Hematopoietic multipotent progenitor cell treated with erythropoietin and hydrocortisone succinate and interleukin-3 and kit ligand, for 17 days (in vitro differentiated cells): ENCODE measurements at places on chromosomes 2 and 18.

- no peak for DNase-seq
These were observed 52.6 kb downstream of the NCK2 start for GRCh38 chr2:105797298-105797819.

GRCh38 chr18:37179384-37179783 is 350.5 kb downstream of the KIAA1328 start:
- no peak for DNase-seq

DNA sequence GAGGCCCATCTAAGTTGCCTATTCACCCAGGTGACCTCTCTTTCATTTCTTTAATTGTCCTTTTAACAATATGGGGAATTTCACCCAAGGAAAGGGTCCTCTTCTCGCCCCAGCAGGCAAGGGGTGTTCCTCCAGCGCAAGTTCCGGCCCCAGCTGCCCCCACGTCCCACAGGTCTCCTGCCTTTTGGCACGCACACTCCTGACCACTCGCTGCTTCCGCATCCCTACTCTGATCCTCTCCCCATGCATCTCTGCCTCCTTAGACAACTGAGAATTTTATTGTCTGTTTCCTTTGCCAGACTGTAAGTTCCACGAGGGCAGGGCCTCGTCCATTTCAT is 684 bp upstream of the ARPC2 start:
- DNase-seq, result no peak

GRCh38 chr2:8633186-8633734 is 48.6 kb upstream of the ID2 start:
- DNase-seq, result no peak

GRCh38 chr2:226759768-226760167 is 39.9 kb downstream of the IRS1 start:
- DNase-seq, result no peak
